ENCODE measurements at places on chromosomes 5 and 9. TPM values are rescaled to one million over a fixed set of nuclear protein-coding genes. Genes with fewer than 3 reads are reported as not detected.

DNA sequence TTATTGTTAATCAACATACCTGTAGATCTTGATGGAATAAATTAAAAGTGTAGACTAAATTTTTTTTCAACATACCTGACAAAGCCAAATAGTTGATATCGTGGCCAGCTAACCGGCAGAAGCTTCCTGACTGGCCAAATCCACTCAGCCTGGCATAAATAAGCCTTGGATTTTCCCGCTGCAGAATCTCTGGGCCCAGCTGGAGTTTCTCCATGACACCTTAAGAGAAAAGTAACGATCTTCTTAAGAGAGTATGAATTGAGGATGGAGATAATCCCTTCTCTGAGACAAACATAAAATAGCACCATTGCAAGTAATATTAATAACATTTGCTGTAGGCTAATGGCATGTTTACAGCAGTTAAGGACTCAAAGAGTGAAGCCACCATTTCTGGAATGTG, 2.2 kb downstream of the AMACR start:
- H3K27me3 ChIP-seq: no peaks in the 10 kb centered on the region
- no peak overlapping the region for H3K27ac ChIP-seq
- H3K36me3 ChIP-seq: no peaks in the 10 kb centered on the region
- H3K4me3 ChIP-seq: no peak overlapping the region
- H3K4me1 ChIP-seq: peaks cover 27% of the 10 kb centered on the region
- DNase-seq: no peak

- H3K27me3 ChIP-seq: no peaks in the 10 kb centered on the region
- H3K27ac ChIP-seq: no peak overlapping the region
- no peaks in the 10 kb centered on the region for H3K4me1 ChIP-seq
- no peaks in the 10 kb centered on the region for H3K36me3 ChIP-seq
- DNase-seq: no peak
These were observed 131.2 kb downstream of the HTR4 start for GRCh38 chr5:148523139-148523538.

- no peaks in the 10 kb centered on the region for H3K36me3 ChIP-seq
- H3K27me3 ChIP-seq: no peaks in the 10 kb centered on the region
- H3K27ac ChIP-seq: no peak overlapping the region
- H3K4me1 ChIP-seq: no peaks in the 10 kb centered on the region
- peak; percentile 55 for DNase-seq
- no peak overlapping the region for H3K4me3 ChIP-seq
These were observed 136.9 kb upstream of the FBN2 start for GRCh38 chr5:128674837-128675446.

DNA sequence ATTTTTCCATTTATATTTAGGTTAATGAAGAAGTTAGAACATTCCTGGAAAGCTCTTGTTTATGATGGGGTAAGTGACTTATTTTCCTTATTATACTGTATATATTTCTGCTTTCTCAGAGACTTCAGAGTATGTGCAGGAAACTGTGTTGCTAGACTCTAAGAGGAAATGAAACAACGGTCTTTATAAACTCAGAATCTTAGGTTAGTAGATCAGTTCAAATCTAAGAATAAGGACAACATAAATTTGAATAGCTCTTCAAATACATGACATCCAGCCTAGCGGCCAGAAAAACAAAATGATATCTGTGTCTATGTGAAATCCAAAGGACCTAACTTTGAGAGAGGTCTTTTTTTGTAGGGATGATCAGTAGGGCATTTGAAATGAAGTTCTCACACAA, 94.3 kb downstream of the PRKACG start:
- H3K27ac ChIP-seq: no peak overlapping the region
- no peak for DNase-seq
- no peaks in the 10 kb centered on the region for H3K27me3 ChIP-seq
- no peaks in the 10 kb centered on the region for H3K4me1 ChIP-seq

GRCh38 chr5:54844905-54845566, 140.4 kb downstream of the ESM1 start:
- DNase-seq: peak; percentile 69
- H3K4me3 ChIP-seq: no peak overlapping the region
- no peaks in the 10 kb centered on the region for H3K36me3 ChIP-seq
- peak overlapping the region; percentile 43 for H3K27ac ChIP-seq

DNA sequence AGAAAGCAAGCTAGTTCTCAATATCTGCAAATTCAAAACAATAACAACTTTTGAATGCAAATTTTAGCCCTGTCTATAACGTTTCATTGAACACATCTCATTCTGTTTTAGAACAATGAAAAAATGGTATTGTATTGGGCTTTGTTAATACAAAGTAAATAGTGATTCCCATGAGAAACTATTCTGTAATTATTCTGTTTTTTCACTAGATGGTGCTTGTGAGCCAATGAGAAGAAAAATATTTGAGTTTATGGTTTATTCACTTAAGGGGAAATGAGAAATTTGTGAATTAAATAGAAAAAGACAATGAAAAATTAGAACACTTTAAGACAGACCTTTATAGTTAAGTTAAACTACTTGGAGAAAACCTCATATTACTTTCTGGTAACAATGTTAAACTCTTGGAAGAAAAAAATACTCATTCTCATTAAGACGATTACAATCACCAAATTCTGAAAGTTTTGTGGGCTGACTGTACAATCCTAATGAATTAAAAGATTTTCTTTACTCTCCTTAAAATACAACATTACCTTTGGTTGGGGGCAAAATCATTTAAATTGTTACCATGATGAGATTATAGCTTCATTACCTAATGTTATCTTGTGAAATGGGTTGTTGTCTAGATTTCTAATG, 127.0 kb downstream of the NNT start:
- no peaks in the 10 kb centered on the region for H3K4me1 ChIP-seq
- H3K36me3 ChIP-seq: no peaks in the 10 kb centered on the region
- DNase-seq: peak; percentile 21
- H3K4me3 ChIP-seq: no peak overlapping the region
- no peaks in the 10 kb centered on the region for H3K27me3 ChIP-seq

DNA sequence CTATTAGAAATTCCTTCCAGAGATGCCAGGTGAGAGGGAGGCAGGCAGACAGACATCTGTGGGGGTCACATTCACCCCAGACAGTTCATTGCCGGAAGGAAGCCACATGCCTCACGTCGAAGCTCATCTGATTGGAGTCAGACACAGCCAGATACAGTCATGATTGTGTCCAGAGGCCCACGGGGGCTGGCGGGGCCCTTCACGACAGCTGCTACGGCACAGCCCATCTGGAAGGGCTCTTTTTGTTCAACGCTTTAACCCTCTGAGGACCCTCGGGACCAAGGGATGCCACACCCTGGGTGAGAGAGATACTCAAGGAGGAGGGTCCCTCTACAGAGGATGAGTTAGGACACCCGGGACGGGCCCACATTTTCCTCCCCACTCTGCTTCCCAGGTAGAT, 31.9 kb upstream of the GABRP start:
- no peaks in the 10 kb centered on the region for H3K36me3 ChIP-seq
- H3K27me3 ChIP-seq: no peaks in the 10 kb centered on the region
- DNase-seq: no peak
- peak overlapping the region; percentile 58 for H3K27ac ChIP-seq

- H3K4me3 ChIP-seq: no peak overlapping the region
- H3K36me3 ChIP-seq: no peaks in the 10 kb centered on the region
- no peak for DNase-seq
- H3K4me1 ChIP-seq: no peaks in the 10 kb centered on the region
These were observed 125.9 kb downstream of the CEP120 start for GRCh38 chr5:123297198-123297831.

DNA sequence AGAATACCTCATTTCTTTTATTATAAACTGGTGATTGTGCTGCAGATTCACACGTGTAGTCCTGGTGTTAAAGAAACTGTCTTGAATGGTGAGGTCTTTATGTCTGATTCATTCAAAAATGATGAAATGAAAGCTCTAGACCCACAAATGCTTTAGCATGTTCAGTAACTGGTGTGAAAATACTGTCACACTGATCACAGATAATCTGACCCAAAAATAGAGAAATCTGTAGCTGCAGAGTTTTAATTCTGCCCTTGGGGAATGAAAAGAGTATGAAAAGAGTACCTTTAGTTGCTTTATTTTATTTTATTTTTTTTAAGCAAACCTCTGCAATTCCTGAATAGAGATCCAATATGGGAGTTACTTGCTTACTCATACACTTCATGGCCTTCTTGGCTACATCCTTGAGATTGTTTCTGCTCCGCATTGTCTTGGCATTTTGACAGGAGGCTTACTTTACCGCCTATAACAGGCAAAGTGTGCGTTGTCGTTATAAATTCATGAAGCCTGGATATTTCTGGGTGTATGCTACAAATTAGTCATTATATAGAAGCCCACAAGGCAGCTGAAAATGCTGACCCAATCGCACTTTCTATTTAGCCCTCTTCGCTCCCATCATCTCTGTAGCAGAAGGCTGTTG, 2.7 kb downstream of the RGMB start:
- no peak for DNase-seq
- H3K4me3 ChIP-seq: peak overlapping the region; percentile 69
- no peak overlapping the region for H3K27ac ChIP-seq
- H3K36me3 ChIP-seq: no peaks in the 10 kb centered on the region

DNA sequence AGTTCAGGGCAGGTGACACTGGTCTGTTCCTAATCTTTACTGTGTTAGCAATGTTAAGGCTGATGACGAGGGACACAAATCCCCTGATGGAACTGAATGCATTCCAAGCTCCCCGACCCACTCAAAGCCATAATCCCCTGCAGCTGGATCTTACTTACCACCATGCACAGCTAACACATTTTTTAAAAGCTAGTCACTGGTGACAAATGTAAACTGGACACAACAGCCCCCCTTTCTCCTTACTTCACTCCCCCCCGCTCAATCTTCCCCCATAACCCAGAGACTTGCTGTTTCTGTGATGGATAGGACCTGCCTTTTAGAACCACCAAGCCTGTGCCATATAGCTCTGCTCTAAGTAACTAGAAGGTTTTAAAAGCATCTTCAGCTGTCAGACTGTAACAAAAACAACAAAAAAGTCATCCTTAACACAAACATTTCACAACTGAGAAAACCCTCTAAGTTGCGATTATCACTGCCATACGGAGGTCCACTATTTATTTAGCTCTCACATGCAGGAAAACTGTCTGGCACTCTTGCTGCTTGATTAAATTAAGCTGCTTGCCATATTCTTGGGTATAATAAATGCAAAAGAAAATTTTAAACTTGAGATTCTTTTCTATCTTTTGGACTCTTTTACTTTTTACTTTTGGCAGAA, 44.4 kb downstream of the BNC2 start:
- DNase-seq: peak; percentile 35
- no peaks in the 10 kb centered on the region for H3K27me3 ChIP-seq
- H3K27ac ChIP-seq: peak overlapping the region; percentile 82
- H3K4me3 ChIP-seq: no peak overlapping the region

GRCh38 chr9:4196886-4197285, 103.0 kb downstream of the GLIS3 start:
- H3K4me3 ChIP-seq: no peak overlapping the region
- H3K36me3 ChIP-seq: no peaks in the 10 kb centered on the region
- H3K4me1 ChIP-seq: no peaks in the 10 kb centered on the region
- DNase-seq: no peak

DNA sequence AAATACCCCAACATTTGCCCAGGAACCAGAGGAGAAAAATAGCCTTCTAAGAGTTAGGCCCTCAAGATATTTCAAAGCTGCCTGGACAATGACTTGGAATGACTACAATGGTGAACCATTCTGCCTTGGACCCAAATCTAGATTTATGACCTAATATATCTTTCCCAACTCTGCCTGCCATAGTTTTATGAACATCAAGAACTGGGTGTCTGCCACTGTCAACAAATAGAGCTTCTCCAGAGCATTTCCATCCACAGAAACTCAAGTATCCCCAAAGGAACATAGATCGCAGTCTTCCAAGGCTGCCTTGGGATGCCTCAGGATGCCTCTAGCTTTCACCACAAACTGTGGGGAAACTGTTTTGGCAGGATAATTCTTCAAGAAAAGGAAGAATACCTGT, 48.2 kb upstream of the NFIB start:
- H3K4me1 ChIP-seq: no peaks in the 10 kb centered on the region
- no peak overlapping the region for H3K4me3 ChIP-seq
- H3K27ac ChIP-seq: no peak overlapping the region
- no peaks in the 10 kb centered on the region for H3K36me3 ChIP-seq
- DNase-seq: no peak
- H3K27me3 ChIP-seq: no peaks in the 10 kb centered on the region

DNA sequence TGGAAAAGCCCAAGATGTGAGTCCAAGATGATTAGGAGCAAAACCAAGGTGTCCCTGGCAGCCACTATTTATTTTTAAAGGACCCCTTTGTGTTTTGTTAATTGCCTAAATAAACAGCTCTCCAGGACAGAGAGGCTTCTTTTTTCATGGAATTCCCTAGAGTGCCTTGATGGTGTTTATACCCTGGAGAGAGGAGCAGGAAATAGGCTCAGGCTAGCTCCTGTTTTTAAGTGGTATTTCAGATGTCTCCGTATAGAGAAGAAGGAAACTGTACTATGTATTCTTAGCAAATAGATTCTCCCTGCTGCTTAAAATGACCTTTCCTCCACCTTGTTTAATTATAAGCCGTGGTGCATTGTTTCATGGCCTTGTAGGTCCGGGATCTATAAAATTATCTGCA, 292.4 kb downstream of the CD180 start:
- H3K27ac ChIP-seq: no peak overlapping the region
- no peak for DNase-seq
- H3K4me3 ChIP-seq: no peak overlapping the region
- no peaks in the 10 kb centered on the region for H3K27me3 ChIP-seq
- peaks cover 7% of the 10 kb centered on the region for H3K4me1 ChIP-seq
- no peaks in the 10 kb centered on the region for H3K36me3 ChIP-seq

DNA sequence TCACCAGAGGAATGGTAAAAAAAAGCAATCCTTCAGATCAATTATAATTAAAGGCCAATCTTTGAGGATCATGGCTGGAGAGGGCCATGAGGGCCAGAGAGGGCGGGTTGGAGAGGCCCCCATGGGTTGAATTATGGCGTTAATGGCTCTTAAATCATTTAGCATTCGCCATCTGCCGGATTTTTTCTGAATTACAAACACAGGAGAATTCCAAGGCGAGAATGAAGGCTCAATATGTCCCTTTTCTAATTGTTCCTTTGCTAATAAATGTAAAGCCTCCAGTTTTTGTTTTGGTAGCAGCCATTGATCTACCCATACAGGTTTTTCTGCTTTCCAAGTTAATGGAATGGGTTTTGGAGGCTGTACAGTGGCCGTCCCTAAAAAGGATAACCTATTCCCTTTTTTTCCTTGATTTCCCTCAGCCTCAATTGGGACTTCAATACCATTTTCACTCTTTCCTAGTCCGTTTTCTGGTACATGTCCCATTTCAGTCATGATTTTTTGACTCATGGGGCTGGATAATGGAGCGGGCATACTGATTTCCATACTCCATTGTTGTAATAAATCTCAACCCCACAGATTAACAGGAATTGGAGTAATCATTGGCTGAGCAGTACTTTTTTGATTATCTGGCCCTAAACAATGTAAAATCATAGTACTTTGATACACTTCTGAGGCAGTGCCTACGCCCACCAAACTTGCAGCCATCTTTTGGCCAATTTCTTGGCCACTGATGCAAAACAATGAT, 6.7 kb upstream of the TMEM141 start:
- DNase-seq: no peak
- H3K27ac ChIP-seq: no peak overlapping the region
- no peaks in the 10 kb centered on the region for H3K27me3 ChIP-seq
- peaks cover 33% of the 10 kb centered on the region for H3K4me1 ChIP-seq
- H3K36me3 ChIP-seq: no peaks in the 10 kb centered on the region
- H3K4me3 ChIP-seq: no peak overlapping the region

GRCh38 chr9:93507768-93508167, 54.4 kb upstream of the FAM120AOS start:
- DNase-seq: no peak
- H3K27ac ChIP-seq: no peak overlapping the region
- H3K27me3 ChIP-seq: no peaks in the 10 kb centered on the region

The TSLP gene
- 0.07 TPM for total RNA-seq

The FOXD4L3 gene
- 0.12 TPM for total RNA-seq

The CD74 gene
- 51.1 TPM for total RNA-seq

The MUSK gene
- total RNA-seq: 1.2 TPM

The C5orf58 gene
- total RNA-seq: not detected

The TTLL11 gene
- 6.8 TPM for total RNA-seq
